GM12878 (cell line): ENCODE measurements at places on chromosomes 7 and 10. TPM values are rescaled to one million over a fixed set of nuclear protein-coding genes. Genes with fewer than 3 reads are reported as not detected.

NKX6-2 gene
- 0.44 TPM in 1 of 2 replicates, not detected in the other for polyA plus RNA-seq

FRMD4A gene
- 23.1 and 36.8 TPM in 2 replicates for polyA plus RNA-seq

MMP21 gene
- 0.09 and 0.24 TPM in 2 replicates for polyA plus RNA-seq

HOXA13 gene
- polyA plus RNA-seq, result not detected in 2 replicates

ITPRID1 gene
- not detected in 2 replicates for polyA plus RNA-seq
